Brain (organoid and tissue), 16 donors: ENCODE measurements at places on chromosomes 16 and 17.
A peak's percentile ranks its signal among the peaks of the same experiment; 100 is the strongest.

GRCh38 chr17:19654896-19655295 lies 6.3 kb downstream of the ALDH3A2 start:
- no peak for DNase-seq

GRCh38 chr17:74119965-74120364 lies 83.5 kb upstream of the RPL38 start:
- peak; percentile 83 for DNase-seq

GRCh38 chr16:2178321-2179106 lies 17.9 kb downstream of the CASKIN1 start:
- peak; percentile 66 for DNase-seq

DNA sequence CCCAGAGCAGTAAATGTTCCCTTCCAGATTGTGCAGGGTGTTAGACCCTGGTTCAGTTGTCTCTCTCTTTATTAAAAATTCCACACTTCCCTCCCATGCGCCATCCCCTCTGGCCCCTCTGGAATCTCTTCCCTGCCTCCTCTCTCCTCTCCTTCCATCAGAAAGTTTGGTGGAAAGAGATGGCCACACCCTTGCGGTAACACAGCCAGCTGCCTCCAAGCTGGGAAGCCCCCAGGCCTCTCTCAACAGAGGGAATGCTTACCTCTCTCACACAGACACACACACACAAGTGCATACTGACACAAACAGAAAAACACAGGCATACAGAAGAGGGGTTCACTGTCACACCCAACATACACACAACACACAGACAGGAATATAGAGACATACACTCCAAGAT lies 220.5 kb downstream of the C16orf78 start:
- DNase-seq, result no peak

GRCh38 chr16:75764154-75764768 lies 38.0 kb upstream of the CPHXL start:
- DNase-seq, result peak; percentile 68

- no peak for DNase-seq
Measured at GRCh38 chr17:57357830-57358430, 101.6 kb downstream of the MSI2 start.

DNA sequence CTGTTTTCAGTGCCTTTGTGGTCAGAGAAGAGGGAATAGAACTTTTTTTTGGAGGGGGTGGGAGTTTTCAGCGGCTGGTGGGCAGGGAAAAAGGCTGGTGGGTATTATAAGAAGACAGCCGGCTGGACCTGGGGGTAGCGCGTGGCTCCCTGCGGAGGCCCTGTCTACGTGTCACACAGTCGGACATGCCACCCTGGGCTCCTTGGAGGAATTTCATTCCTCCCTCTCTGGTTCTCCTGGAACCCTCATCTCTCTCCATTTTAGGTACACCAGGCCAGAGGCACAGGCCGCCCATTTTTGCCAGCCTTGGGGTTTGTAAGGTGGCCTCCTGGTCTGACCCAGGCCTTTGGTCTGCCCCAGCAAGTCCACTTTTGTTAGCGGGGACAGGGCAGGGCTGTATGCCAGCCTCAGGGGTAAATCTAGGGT lies 908 bp downstream of the FKBP10 start:
- no peak for DNase-seq

GRCh38 chr16:89303617-89304016 lies 86.1 kb downstream of the ZNF778 start:
- no peak for DNase-seq

- no peak for DNase-seq
Measured at GRCh38 chr17:18225642-18226283, 328 bp downstream of the LLGL1 start.

DNA sequence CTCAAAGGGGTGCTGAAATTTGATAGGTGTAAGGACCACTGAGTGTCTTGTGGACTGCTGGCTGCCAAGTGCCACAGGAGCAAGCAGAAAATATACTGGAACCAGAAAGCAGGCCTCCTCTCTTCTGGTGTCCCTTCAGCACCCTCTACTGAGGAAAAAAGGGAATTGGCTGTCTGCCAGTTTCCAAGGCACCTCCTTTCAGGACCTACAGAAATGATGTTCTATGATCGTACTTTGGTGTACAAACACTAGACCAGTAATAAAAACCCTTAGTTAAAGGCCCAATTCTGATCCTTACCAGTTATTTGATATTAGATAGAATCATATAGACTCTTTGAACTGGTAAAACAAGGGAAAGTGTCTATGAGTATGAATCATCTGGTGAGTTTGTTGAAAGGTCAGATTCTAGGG lies 35.8 kb upstream of the BCAS3 start:
- DNase-seq, result peak; percentile 52

- DNase-seq, result peak; percentile 88
Measured at GRCh38 chr16:79598348-79599181, 2.0 kb downstream of the MAF start.

GRCh38 chr16:24863582-24864437 lies 18.0 kb downstream of the SLC5A11 start:
- DNase-seq, result no peak

GRCh38 chr17:41678907-41679739 lies 9.6 kb upstream of the EIF1 start:
- no peak for DNase-seq

- peak; percentile 68 for DNase-seq
Measured at GRCh38 chr17:60421273-60422161, 772 bp upstream of the CHCT1 start.

DNA sequence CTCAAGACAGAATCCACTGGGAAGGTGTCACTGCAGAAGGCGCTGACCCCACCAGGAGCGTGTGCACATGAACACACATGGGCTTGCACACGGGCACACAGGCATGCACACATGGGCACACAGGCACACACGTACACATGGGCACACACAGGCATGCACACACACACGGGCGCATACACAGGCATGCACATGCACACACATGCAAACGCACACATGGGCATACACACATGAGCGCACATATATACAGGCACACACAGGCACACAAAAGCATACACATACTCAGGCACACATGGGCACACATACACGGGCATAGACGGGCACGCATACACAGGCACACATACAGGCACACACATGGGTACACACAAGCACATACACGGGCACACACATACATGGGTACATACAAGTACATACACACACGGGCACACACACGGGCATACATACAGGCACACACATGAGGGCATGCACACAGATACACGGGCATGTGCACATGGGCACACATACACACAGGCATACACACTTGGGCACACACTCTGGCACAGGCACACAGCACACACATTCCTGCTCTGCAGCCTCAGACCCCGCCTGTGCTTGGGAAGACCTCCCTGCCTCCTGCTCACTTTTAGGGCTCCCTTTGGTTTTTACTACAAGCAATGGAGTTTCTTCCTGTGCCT lies 86.8 kb downstream of the ZNF778 start:
- no peak for DNase-seq

- DNase-seq, result peak; percentile 87
Measured at GRCh38 chr17:59004338-59005111, 102.2 kb downstream of the TRIM37 start.

- no peak for DNase-seq
Measured at GRCh38 chr16:87064731-87065445, 252.3 kb downstream of the C16orf95 start.

DNA sequence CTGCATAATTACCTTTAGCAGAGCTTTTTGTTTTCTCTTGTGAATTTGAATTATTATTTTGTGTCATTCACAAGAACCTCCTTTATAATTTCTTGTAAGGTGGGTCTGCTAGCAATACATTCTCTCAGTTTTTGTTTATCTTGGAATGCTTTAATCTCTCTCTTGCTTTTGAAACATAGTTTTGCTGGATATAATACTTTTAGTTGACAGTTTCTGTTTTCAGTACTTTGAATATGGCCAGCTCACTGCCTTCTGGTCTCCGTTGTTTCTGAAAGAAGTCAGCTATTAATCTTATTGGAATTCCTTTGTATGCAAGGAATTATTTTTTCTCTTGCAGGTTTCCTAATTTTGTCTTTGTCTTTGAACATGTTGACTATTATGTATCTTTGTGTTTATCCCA lies 167.0 kb downstream of the MAP2K4 start:
- no peak for DNase-seq

- DNase-seq, result no peak
Measured at GRCh38 chr17:75397217-75397616, 8.3 kb downstream of the GRB2 start.

- DNase-seq, result peak; percentile 58
Measured at GRCh38 chr16:49566432-49566831, 192.8 kb downstream of the C16orf78 start.

DNA sequence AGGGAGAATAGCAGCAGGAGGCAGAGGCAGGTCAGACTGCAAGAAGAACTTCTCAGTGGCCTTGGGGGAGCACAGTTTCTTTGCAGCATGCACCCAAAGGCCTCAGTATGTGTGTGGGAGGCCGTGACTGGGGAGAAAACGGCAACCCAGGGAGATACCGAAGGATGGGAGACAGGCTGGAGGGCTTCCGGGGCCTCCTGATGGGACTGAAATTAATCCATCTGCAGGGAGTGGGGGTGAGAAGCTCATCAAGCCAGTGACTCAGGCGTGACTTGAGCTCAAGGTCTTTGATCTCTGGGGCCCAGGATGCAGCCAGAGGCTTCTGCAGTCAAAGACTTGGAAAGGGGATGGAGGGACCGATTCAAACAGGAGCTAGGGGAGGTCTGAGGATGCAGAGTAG lies 5.1 kb upstream of the C17orf113 start:
- no peak for DNase-seq

DNA sequence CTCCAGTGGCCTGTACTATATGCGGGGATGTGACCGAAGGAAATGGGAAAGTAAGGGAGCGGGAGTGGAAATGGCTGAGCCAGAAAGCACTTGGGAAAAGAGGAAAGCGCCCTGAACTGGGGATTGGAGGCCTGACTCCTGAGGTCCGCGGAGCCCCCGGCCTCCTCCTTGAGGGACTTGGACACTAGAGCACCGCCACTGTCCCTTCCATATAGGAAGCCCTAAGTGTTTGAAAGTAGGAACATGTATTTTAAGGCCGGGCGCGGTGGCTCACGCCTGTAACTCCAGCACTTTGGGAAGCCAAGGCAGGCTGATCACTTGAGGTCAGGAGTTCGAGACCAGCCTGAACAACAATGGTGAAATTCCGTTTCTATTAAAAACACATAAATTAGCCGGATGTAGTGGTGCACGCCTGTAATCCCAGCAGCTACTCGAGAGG lies 530 bp upstream of the ZDHHC7 start:
- DNase-seq, result no peak

- DNase-seq, result no peak
Measured at GRCh38 chr16:69078073-69078472, 27.4 kb upstream of the HAS3 start.

DNA sequence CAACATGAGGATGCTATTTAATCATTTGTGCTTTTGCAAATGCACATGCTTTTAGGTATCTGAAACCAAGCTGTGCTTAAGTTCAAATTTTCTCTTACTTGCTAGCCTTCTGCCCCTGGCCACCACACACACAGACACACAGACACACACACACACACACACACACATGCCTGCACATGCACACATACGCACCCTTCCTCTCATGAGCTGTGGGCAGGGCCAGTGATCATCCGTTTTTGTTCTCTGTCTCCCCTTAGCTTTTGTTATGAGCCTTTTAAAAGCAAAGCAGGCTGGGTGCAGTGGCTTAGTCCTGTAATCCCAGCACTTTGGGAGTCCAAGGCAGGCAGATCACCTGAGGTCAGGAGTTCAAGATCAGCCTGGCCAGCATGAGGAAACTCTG lies 34.2 kb downstream of the CD300LF start:
- DNase-seq, result no peak

- no peak for DNase-seq
Measured at GRCh38 chr17:78736526-78737079, 45.5 kb downstream of the CYTH1 start.

- DNase-seq, result peak; percentile 21
Measured at GRCh38 chr17:17740615-17741348, 59.5 kb downstream of the RAI1 start.

- DNase-seq, result no peak
Measured at GRCh38 chr17:8707332-8708024, 37.2 kb downstream of the CCDC42 start.

DNA sequence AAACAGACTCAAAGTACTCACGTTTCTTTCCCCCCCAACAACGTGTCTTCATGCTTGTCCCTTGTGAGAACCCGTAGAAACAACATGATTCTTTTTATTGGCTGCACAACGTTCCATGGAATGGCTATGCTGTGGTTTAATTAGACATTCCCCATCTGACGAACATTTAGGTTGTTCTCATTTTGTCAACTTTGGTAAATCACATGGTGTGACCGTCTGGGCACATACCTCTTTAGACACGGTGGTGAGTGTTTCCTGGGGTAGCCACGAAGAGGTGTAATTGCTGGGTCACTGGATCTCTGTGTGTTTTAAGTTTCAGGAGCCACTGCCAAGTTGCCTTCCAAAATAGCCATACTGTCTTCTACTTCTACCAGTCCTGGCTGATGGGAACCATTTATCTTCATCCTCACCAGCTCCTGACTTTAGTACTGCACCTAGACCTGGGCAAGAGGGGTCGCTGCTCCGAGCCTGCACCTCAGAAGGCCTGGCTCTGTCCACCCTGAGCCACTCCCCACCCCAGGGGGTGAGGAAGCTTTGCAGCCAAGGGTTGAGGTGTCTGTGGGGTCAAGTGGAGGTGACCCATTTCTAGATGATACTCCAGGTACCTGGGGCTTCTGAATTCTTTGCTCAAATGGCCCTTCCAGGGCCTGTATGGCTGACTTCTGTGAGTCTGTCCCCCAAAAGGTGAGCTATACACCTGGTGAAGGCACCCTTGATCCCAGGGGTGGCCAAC lies 84.7 kb downstream of the IRX5 start:
- no peak for DNase-seq

GRCh38 chr16:69894676-69895075 lies 56.5 kb upstream of the CLEC18A start:
- peak; percentile 54 for DNase-seq

GRCh38 chr16:46650254-46650623 lies 29.1 kb upstream of the SHCBP1 start:
- DNase-seq, result no peak

DNA sequence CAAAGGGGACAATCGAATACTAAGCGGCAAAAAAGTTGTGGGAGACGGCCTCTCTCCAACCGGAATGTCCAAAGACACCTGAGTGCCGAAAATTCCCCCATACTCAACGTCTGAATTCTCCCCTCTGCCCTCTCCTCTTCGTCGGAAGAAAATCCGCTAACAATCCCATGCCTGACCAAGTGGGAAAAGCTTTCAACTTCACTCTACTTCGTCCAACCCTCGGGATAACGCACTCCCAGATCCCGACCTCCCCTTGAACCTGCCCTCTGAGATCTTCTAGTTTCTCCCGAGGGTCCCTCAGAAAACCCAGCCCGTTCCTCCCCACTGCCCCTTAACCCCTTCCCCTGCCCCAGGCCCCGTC lies 961 bp downstream of the AMFR start:
- peak; percentile 11 for DNase-seq

DNA sequence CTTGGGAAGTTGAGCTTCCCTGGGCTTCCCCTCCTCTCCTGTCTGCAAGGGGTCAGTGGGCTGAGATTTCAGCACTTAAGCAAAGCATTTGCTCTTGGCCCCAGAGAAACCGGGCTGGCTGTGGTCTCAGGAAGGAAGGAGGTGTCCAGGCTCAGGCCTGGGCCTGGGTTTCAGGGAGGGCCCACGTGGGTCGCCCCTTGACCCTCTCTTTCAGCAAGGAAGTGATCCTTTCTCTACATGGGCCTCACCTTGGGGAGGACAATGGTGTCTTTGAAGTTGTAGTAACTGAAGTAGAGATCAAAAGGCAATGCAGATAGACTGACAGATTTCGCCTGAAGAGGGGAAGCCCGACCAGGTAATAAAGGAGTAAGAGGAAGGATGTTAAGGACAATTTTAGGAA lies 2.7 kb downstream of the NOD2 start:
- DNase-seq, result no peak
